ENCODE measurements at places on chromosomes 2 and 18. TPM values are rescaled to one million over a fixed set of nuclear protein-coding genes. Genes with fewer than 3 reads are reported as not detected.

- H3K4me3 ChIP-seq = no peak overlapping the region
- DNase-seq = no peak
- no peaks in the 10 kb centered on the region for H3K4me1 ChIP-seq
- H3K27ac ChIP-seq = no peak overlapping the region
Measured at GRCh38 chr18:47050468-47050867, 15.0 kb upstream of the ELOA2 start.

DNA sequence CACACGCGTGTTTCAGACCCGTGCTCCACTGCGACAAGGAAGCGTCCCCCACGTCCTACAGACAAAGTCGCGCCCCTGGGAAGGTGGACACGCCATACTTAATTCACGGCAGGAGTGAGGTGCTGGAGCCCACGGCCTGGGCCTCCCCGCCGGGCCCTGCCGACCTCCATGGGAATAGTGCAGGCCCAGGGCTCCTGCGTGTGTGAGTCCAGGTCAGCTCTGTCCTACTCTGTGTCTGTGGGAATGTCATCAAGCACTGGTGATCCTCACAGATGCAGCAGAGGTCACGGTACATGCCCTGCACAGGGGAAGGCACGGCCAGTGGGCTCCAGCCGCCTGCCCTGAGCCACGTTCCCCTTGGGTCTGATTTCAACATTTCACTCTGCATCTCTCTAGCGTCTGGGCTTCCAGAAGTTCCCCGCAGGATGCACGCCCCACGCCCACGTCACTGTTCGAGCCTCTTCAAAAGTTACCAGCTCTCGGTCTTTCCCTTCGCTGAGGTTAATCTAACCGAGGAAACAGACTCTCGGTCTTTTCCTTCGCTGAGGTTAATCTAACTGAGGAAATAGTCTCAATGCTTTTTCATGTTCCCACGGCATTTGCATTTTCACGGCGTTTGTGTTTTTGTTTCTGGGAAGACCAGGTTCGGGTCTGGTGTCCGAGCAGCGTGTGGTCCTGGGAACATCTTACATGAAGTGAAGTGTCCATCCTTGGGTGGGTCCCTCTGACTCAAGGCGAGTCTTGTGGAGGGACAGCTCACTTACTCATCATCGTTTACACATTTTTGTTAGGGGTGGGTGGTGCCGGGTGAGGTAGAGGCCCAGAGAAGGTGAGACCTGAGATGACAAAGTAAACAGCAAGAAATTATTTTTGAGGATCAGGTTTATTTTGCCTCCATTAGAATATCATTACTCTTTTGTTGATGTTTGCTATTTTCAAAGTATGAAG lies 157.3 kb upstream of the ALKAL2 start:
- no peak overlapping the region for H3K4me3 ChIP-seq
- H3K27ac ChIP-seq = no peak overlapping the region
- H3K36me3 ChIP-seq = no peaks in the 10 kb centered on the region
- H3K4me1 ChIP-seq = peaks cover 18% of the 10 kb centered on the region

GRCh38 chr2:65075605-65076344 lies 19.6 kb downstream of the CEP68 start:
- H3K36me3 ChIP-seq = peaks cover 4% of the 10 kb centered on the region
- H3K27ac ChIP-seq = peak overlapping the region; percentile 38
- H3K4me3 ChIP-seq = no peak overlapping the region

DNA sequence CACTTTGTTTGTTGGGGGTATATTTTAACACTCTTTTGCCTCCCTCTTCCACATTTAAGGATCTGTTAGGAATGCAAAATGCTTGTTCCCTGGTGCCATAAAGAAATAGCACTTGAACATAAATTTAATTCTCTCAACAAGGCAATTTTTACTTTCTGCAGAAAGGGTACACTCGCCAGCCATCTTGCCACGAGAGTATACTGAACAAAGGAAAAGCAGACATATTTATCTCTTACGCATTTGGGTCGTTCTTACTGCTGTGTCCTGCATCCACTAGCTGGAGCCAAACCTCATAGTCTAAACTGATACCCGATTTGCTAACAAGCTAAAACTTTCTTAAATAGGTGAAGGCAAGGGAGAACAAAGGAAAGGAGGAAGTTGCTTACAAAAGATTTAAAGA lies 129.5 kb downstream of the B3GNT2 start:
- no peaks in the 10 kb centered on the region for H3K27me3 ChIP-seq
- DNase-seq = no peak
- no peak overlapping the region for H3K27ac ChIP-seq
- no peak overlapping the region for H3K4me3 ChIP-seq

GRCh38 chr2:241432824-241433448 lies 75.4 kb downstream of the STK25 start:
- H3K4me3 ChIP-seq = no peak overlapping the region
- peaks cover 25% of the 10 kb centered on the region for H3K36me3 ChIP-seq
- H3K4me1 ChIP-seq = no peaks in the 10 kb centered on the region

- H3K27ac ChIP-seq = no peak overlapping the region
- H3K4me3 ChIP-seq = no peak overlapping the region
- H3K36me3 ChIP-seq = no peaks in the 10 kb centered on the region
Measured at GRCh38 chr2:223696719-223697118, 94.6 kb upstream of the SCG2 start.

DNA sequence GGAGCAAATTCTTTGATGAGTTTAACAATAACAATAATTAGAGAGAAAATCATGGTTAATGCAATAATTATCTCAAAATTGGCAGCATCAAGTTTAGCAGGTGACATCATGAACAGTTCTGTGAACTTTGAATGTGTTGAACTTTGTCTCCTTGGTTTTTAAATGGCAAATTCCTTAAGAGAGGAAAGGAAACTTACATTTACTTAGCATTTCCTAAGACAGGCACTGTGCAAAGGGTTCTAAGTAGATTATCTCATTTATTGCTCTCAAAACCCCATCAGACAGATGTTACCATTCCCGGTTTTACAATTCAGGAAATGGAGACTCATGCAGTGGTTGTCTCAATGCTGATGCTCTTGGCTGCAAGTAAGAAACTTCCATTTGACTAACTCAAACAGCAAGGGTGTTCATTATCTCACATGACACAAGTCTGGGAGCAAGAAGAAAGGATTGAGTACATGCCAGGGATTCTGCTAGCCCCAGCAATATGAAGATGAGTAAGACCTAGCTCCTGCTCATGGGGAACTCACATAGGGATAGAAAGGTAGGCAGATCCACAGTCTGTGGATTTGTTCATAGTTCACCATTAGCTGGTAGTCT lies 81.3 kb upstream of the ITGA6 start:
- no peak overlapping the region for H3K27ac ChIP-seq
- no peak overlapping the region for H3K4me3 ChIP-seq
- H3K4me1 ChIP-seq = no peaks in the 10 kb centered on the region
- DNase-seq = no peak
- H3K27me3 ChIP-seq = peaks cover 21% of the 10 kb centered on the region
- peaks cover 1% of the 10 kb centered on the region for H3K36me3 ChIP-seq

GRCh38 chr2:126832014-126832413 lies 66.7 kb upstream of the TEX51 start:
- H3K4me1 ChIP-seq = no peaks in the 10 kb centered on the region
- no peaks in the 10 kb centered on the region for H3K36me3 ChIP-seq
- H3K27ac ChIP-seq = no peak overlapping the region
- H3K27me3 ChIP-seq = no peaks in the 10 kb centered on the region
- DNase-seq = no peak

DNA sequence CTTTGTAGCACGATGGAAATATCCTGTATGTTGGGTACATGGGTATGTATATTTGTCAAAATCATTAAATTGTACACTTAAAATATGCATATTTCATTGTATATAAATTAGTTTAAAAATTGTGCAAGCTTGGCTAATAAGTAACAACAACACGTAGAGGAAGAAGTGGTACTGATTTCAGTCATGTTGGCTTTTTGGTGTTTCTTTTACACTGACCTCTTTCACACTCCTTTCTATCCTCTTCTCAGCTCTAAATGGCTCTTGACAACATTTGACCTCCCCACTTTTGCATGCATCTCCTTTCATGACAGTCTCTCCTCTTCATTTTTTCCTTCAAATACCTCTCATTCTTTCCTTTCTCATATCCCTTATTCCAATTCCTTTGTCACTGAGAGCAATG lies 801.4 kb upstream of the ZEB2 start:
- no peak overlapping the region for H3K4me3 ChIP-seq
- H3K36me3 ChIP-seq = no peaks in the 10 kb centered on the region
- H3K4me1 ChIP-seq = peaks cover 17% of the 10 kb centered on the region

DNA sequence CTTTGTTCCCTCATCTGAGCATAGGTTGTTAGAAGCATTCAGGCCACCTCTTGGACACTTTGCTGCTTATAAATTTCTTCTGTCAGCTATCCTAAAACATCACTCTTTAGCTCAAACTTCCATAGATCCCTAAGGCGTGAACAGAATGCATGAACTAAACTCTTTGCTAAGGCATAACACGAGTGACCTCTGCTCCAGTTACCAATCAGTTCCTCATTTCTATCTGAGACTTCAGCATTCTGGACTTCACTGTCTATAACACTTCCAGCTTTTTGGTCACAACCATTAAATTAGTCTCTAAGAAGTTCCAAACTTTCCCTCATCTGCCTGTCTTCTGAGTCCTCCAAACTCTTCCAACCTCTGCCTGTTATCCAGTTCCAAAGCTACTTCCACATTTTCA lies 8.3 kb upstream of the VWA3B start:
- no peak overlapping the region for H3K4me3 ChIP-seq
- H3K36me3 ChIP-seq = peaks cover 2% of the 10 kb centered on the region
- H3K27ac ChIP-seq = no peak overlapping the region
- peaks cover 9% of the 10 kb centered on the region for H3K4me1 ChIP-seq
- no peak for DNase-seq

GRCh38 chr2:72035518-72036172 lies 112.0 kb downstream of the CYP26B1 start:
- no peak overlapping the region for H3K4me3 ChIP-seq
- DNase-seq = no peak
- H3K27ac ChIP-seq = no peak overlapping the region
- no peaks in the 10 kb centered on the region for H3K36me3 ChIP-seq

GRCh38 chr2:210620456-210620855 lies 64.1 kb downstream of the CPS1 start:
- no peaks in the 10 kb centered on the region for H3K36me3 ChIP-seq
- no peaks in the 10 kb centered on the region for H3K27me3 ChIP-seq
- H3K27ac ChIP-seq = no peak overlapping the region
- no peaks in the 10 kb centered on the region for H3K4me1 ChIP-seq
- DNase-seq = no peak
- no peak overlapping the region for H3K4me3 ChIP-seq

The ELP2 gene
- 58.8 TPM for total RNA-seq

The STON1 gene
- 2.4 TPM for total RNA-seq

The CHRNG gene
- not detected for total RNA-seq

Data from activated CD8-positive, alpha-beta memory T cell treated with anti-CD3 and anti-CD28 coated beads, Interleukin-2, amount 10 ng/mL, durations not matched to agents 7 days and 5 days (primary cell).